ENCODE measurements at places on chromosomes 16 and 17.

DNA sequence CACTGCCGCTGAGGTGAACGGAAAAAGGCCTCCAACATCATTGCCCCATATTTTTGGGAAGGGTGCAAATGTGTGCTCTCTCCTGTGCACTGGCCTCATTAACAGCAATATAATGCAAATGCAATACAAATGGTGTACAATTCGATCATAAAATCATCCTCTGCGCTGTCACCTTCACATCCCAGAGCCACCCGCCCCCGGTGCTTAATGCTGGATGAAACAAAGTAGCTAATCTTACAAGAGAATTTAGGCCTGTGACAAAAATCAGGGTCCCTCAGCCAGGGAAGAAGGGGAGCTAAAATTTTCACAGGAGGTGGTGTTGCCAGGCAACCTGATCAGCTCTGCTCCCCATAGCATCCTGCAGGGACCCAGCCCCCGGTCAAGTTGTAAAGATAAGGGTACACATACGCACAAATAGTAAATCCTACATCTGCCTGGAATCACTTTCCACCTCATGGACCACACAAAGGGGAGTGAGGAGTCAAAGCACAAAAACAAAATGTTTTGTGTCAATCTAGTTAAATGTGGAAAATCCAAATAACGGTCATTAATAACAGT lies 3.0 kb downstream of the TBC1D16 start:
- no peak for DNase-seq

DNA sequence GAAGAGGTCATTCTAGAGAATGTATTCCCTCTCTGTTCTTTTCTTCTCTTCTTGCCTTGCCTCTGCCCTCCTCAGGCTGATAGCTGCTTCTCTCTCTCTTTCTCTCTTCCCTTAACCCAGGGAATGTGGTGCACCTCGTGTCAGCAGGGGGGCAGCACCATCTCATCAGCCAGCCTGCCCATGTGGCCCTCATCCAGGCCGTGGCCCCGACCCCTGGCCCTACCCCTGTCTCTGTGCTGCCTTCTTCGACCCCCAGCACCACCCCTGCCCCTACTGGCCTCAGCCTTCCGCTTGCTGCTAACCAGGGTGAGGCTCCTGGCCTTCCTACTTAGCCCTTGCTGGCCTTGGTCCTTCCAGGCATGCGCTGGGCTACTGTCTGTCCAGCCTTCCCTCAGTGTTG lies 23.5 kb downstream of the SRCAP start:
- DNase-seq, result no peak

- no peak for DNase-seq
These were observed 12.3 kb downstream of the SCN4A start for GRCh38 chr17:63960430-63960829.

DNA sequence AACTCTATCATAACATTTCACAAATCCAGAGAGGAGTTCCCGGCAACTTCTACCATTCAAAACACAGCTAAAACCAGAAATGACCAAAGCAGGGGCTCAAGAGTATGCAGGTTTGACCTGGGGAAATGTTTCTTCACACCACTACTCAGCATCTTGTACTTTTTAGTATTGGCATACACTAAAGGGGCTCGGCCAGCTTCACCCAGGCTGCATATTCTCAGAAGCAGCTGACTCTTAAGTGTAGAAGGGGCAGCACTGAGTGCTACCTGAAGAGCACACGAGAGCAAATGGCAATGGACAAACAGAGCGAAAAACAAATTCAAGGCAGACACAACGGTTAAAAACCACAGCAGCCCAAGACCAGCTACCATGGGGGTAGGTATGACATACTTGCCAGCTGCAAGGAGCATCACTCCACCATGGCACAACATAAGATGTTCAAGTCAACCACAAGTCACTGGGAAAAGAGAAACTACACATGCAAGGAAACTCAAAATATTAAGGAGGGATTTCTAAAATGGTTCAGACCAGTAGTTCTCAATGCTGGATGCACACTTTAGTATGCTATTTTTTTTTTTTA lies 34.4 kb downstream of the N4BP1 start:
- no peak for DNase-seq

- no peak for DNase-seq
These were observed 1.8 kb upstream of the MYADML2 start for GRCh38 chr17:81948635-81949378.

- no peak for DNase-seq
These were observed 85.3 kb upstream of the PLCG2 start for GRCh38 chr16:81693744-81694303.

DNA sequence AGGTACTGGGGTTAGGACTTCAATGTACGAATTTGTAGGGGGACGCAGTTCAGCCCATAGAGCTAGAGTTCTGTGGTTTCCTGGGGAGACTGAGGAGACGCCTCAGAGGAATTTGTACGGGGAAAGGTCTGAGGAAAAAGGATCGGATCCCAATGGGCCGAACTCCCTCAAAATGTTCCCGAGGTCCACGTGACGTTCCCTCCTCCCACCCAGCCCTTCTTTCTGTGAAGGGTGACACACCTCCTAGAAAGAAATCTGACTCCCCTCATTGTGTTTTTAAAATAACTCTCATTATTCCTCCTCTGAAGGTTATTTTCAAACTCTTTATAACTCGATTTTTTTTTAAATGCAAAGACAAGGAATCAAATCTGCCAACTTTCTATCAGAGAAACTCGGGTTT lies 8.6 kb downstream of the RGS9 start:
- no peak for DNase-seq

DNA sequence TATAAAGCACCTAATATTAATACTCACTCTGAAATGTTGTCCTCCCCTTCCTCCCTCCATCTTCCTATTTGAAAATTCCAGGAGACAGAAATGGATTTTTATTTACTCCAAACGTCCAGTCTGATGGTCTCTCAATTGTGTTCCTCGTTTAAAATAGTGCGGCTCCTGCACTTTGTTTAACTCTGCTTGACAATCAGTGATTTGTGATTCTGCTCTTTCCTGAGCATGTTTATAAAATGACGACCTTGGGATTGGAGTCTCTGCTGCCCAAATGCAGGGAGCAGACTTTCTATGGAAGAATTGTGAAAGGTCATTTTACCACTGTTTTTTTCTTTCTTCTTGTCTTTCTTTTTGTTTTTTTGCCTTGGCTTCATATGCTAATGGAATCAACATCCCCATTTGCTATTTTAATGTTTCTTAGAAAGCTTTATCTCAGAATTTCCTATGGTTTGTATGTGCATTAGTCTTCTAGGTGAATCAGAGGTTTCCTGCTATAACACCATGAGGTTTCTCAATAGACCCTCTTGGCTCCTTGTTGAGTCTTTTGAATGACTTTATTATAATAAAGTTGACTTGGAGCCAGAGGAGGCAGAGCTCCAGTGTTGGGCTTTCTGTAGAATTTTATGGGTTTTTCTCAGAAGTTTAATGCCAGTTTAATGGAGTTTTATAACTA lies 376.5 kb downstream of the CDH11 start:
- DNase-seq, result no peak

DNA sequence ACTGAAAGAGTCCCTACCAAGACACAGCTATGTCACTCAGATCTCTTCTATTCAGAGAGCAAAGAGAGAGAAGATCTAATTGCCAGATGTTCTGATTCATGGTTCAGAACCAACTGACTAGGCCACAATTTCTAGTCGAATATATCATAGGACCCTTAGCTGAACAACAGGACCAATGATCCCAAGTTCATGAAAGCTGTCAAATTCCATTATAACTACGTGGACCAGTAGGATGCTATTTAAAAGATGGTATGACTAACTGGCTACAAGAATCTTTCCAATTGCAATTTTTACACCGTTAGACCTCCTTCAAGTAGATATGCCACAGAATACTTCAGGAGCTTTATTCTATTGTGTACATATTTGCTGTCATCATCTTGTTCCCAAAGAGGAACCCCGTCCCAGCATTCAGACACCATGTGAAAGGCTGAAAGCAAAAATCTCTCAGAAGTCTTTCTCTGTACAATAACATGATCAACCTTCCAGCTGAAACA lies 26.0 kb downstream of the DCUN1D3 start:
- no peak for DNase-seq

- DNase-seq, result no peak
These were observed 2.4 kb upstream of the VWA3A start for GRCh38 chr16:22089910-22090309.

DNA sequence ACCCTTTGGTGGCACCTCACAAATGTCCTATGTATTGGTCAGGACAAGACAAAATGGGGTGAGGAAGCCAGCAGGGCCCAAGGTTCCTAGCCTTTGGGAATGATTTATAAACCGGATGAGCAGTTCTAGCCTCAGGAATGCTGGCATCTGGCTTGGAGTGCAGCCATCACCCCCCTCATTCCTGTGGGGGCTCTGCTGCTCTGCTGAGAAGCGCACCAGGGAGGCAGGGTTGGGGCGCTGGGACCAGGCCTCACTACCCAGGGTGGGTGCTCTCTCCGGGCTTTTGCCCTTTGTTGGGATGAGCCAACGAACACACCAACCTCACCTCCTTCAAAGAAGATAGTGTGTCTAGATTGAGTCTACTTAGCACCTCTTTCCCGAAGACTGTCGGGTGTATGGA lies 39.2 kb downstream of the TMEM11 start:
- no peak for DNase-seq

DNA sequence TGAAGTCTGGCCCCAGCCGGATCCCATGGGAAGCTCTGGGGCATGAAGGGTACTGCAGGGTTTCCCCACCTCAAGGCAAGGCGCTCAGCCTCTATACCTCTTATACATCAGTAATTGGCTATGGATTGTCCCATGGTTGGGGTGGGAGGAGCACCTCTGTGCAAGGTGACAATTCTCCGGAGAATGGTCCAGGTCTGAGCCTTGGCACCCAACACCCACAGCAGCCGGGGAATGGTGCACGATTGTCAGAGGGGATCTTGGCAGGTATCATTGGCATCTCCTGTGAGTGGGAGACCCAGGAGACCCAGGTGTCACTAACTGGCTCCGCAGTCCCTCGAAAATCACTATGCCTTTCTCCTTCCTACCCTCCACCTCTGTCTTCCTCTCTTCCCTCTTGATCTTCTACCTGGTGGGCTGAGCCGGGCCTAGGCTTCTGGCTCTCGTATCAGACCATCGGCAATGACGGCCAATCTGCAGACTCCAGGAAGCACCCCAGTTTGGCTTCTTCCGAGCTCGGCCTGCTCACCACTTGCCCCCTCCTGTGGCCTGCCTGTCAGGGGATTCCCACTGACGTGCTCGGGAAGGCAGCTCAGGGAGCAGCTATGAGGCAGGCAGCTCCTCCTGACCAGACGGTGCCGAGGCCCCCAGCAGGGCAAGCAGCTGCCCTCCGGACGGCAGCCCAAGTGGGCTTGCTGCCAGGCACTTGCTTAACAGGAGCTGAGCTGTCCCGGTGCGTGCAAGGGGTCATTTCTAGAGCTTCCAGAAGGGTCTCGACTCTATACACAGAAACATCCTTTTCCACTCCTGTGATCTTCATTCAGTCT lies 10.0 kb upstream of the CALB2 start:
- no peak for DNase-seq

DNA sequence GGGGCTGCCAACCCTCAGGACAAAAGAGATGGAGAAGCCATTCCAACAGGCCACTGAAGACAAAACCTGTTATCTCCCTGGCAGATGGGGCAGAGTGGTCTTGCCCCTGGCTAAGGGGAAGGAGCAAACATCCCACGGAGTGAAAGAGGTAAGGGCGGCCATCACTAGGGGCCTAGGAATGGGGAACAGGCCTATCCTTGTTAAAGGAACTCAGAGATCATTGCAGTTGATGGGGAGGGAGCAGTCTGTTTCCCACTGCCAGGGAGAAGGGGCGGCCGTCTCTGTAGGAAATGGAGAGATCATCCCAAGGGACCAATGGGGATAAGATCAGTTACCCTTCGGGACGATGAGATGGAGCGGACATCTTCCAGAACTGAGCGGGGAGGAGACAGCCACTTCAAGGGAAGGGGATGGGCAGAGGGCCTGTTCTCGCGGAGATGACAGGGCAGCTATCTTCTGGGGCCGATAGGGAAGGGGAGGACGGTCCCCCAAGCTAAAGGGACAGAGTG lies 581 bp upstream of the TMEM208 start:
- DNase-seq, result no peak

Measured in stimulated activated CD4-positive, alpha-beta T cell treated with anti-CD3 and anti-CD28 coated beads, Interleukin-1b, Interleukin-23, amount 100 ng/mL, for 1 hour (primary cell).